ENCODE measurements at places on chromosomes 6 and 20.
A peak's percentile ranks its signal among the peaks of the same experiment; 100 is the strongest.

- no peak for DNase-seq
These were observed 42.0 kb downstream of the RNF217 start for GRCh38 chr6:125004198-125004597.

DNA sequence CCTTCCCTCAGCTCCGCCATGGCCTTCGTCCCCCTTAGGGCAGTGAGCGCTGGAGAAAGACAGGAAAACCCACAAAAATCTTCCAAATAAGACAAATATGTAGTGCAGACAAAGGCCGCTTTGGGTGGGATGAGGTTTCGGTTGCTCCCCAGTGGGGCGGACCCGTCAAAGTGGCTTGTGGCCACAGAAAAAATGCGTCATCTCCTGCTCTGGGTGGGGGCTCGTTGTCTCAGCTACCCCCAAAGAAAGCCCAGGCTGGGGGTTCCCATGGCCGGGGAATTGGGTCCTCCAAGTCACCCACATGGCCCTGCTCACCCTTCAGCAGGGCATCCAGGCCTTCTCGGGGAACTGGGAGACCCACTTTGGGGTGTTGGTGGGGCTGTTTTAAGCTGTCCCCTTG lies 21.9 kb upstream of the SCUBE3 start:
- DNase-seq: no peak

DNA sequence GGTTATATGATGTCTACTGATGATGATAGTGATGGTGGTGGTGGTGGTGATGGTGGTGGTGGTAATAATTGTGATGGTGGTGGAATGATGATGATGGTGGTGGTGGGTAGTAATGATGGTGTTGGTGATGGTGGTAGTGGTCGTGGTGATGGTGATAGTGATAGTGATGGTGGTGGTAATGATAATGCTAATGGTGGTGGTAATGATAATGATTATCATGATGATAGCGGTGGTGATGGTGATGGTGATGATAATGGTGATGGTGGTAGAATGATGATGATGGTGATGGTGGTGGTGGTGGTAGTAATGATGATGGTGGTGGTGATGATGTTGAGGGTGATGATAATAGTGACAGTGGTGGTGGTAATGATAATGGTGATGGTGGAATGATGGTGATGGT lies 4.5 kb upstream of the LPA start:
- no peak for DNase-seq

DNA sequence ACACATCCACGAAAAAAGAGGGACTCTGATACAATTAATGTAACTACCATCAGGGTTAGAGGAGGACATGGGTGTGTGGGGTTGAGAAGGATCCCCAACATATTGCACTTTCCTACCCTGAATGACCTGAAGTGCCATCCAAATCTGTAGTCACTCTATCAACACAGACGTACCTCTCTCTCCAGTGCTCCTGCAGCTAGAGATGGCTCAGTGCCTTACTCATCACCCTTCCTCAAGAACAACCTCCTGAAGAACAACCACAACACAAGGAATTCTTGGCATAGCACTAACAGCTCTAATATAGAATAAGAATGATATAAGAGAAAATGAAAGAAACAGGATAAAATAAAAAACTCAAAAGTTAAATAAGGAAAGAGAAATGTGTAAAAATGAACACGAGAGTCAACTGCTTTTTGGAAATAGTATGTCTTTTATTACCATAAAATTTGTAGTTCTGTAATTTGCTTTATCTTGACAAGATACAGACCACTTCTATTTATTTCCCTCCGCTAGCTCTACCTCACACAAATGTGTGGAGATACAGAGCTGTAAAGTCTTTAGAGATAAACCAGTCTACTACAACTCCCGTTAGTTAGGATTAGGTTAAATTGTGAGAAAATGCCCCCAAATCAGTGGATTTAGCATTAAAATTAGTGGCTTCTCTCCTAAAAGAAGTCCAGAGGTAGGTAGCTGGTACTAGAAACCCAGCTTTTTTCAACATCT lies 63.9 kb downstream of the REV3L start:
- no peak for DNase-seq

- DNase-seq: no peak
These were observed 82.1 kb upstream of the CARMIL1 start for GRCh38 chr6:25197111-25197510.

GRCh38 chr6:14476793-14477531 lies 359.4 kb downstream of the CD83 start:
- no peak for DNase-seq

- DNase-seq: no peak
These were observed 735.4 kb downstream of the CBLN4 start for GRCh38 chr20:55269913-55270312.

- no peak for DNase-seq
These were observed 29.5 kb upstream of the KCNB1 start for GRCh38 chr20:49511788-49512525.

GRCh38 chr6:43089467-43089866 lies 13.4 kb downstream of the PTK7 start:
- no peak for DNase-seq

GRCh38 chr6:69866351-69866769 lies at the start of gene COL19A1:
COL19A1 (plus strand) TSS chr6:69866556; CDS start chr6:69879568, 13,012 bp downstream.
- DNase-seq: no peak

DNA sequence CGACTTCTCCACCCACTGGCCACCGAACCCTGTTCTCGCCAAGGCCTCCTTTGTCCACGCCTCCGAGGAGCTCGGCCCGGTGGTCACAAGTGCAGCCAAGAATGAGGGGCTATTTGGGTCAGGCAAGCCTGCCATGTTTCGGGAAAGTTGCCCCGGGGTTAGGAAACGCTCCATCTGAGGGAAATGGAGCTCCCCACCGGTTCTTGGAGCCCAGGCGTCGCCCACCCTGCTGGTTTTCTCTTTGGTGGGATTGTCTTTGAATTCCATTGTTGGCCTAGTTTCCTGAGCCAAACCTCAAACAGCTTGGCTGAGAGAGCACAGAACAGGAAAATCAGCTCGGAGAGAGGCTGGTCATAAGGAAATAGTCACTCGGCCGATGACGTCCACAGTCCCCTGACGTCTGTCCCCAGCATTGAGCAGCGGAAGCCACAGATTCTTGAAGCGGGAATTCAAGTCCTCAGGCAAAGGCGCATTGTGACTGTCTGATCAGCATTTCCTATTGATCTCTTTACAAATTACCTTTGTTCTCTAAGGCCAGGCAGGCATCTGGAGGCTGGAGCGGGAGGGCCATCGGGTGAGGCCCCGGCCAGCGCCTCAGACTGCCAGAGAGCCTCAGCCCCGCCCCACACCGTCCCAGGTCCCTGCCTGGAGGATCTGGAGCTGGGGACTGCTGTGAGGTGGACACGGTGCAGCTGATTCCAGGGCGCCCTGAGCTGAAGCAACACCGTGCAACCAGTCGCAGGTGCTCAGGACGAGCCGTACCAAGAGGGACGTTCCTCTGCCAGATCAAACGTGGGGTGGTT lies 138.6 kb downstream of the DLL1 start:
- peak; percentile 40 for DNase-seq

DNA sequence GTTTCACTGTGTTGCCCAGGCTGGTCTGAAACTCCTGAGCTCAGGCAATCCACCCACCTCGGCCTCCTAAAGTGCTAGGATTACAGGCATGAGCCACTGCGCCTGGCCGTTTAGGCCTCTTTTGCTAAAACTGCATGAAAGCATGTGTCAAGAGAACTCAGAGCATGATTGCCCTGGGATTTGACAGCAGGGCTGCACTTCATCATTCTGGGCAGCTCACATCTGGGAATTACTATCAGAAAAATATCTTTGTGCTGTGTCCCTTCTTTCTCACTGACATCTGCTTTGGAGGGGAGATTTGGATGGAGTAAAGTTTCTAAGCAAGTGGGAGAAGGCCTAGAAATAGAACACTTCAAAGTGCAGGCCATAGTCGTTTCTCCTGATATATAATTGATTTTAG lies 59.6 kb upstream of the EIF2S2 start:
- DNase-seq: no peak

DNA sequence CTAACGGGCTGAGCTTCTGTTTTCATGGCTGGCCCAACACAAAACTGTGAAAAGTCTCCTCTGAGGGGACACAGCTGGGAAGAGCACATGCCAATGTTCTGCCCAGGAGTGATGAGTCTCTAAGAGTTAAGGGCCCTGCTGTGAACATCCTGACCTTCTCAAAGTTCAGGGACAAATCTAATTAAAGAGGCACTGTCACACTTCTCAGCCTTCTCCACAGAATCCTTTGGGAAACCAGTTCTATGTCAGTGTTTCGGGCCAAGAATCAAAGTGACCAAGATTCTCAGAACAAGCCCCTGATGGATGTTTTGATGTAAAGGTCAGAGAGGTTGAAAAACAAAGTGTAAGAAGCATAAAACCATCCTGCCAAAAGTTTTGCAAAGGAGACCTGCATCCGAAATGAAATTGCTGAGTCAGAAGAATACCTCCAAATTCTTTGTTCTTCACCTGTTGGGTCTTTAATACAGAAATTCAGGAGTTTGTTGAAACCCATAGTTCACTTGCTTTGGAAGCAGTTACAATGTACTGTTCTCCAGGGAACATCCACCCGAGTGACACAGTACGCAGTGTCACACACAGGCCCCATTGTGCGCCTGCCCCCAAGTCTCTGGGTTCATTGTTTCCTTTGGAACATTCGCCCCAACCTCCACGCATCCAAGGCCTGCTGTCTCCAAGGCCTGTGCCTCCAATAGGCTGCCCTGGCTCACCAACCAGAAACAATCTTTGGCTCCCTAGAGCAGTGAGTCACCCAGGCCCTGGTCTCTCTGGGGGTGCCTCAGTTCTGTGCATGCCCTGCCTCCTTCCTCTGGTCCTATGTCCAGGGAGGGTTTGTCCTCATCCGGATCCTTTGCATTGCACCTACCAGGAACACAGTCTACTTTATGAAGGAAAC lies 65.5 kb upstream of the QKI start:
- peak; percentile 93 for DNase-seq

DNA sequence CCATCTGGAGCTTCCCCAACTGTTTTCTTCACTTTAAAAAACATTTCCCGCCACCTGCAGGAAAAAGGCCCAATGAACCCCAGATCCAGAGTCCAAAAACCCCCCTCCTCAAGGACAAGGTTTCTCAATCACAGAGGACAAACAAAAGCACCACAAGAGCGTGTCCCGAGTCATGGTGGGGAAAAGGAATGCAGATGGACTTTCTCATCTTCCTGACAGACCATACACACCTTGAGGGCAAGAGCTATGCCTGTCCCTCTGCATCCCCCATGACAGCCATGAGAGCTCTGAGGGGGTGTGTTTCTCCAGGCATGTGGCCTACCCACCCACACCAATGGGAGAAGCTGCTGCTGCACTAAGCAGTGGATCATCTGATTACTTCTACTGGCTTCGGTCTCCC lies 9.0 kb downstream of the PEX6 start:
- no peak for DNase-seq

GRCh38 chr20:50340541-50340940 lies 149.9 kb downstream of the CEBPB start:
- DNase-seq: no peak

- DNase-seq: no peak
These were observed 118.6 kb downstream of the PREX1 start for GRCh38 chr20:48709058-48709691.

GRCh38 chr6:76381612-76382011 lies 309.1 kb upstream of the IMPG1 start:
- no peak for DNase-seq

- DNase-seq: no peak
These were observed 7.6 kb upstream of the TREML2 start for GRCh38 chr6:41208439-41209106.

DNA sequence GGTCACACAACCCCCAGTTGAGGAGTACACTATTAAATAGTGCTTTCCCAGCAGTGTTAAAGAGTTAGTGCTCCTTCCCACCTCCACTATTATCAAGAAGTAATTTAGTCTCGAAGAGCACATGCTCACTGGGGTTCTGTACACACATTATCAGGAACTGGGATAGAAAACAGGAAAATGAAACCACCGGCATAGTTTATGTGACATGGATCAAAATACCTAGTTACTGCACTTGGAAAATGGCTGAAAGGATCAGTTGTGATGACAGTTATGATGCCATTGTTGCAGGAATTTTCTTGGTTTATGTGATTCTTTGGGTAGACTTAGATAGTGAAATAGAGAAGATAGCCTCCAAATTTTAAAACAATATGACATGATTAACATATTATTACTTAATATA lies 152.9 kb downstream of the AKAP7 start:
- no peak for DNase-seq

DNA sequence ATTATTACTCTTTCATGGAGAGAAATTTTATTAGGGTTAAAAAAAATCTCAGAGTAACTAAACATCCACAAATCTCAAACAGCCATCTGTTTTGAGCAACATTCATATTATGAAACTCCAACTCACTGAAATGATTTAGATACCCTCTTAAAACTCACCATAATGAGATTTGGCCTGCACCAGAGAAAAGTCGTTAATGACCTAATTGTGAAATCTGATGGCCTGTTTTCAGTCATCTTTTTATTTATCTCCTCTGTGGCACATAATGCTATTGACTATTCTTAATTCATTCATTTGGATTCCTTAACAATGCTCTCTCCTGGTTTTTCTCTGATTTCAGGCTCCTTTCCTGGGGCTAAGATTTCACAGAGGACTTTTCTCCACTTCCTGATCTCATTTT lies 192.7 kb downstream of the RNF144B start:
- no peak for DNase-seq

GRCh38 chr6:106609699-106610098 lies 19.6 kb downstream of the RTN4IP1 start:
- no peak for DNase-seq

GRCh38 chr6:57305761-57306160 lies 11.7 kb upstream of the PRIM2 start:
- DNase-seq: no peak

DNA sequence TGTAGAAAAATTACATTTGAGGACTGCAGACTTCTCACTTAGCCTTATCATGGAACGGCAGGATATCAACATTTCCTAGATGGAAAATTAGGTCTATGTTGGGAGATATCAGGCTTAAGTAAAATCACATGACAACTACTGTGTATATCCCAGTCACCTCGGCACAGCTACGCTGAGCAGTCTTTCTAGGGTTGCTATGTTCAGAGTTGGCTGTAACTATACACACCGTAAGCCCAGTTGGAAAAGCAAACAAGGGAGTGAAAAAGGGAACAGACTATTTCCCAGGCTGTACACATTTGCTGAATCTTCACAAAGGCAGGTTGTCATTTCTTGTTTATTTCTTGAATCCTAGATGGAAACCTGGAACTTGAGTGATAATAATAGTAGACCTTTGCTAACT lies 80.7 kb upstream of the PTPRK start:
- DNase-seq: no peak

Measured in hippocampal formation (tissue), 2 donors.